ENCODE measurements at places on chromosomes 13 and 19.
A peak's percentile ranks its signal among the peaks of the same experiment; 100 is the strongest.

DNA sequence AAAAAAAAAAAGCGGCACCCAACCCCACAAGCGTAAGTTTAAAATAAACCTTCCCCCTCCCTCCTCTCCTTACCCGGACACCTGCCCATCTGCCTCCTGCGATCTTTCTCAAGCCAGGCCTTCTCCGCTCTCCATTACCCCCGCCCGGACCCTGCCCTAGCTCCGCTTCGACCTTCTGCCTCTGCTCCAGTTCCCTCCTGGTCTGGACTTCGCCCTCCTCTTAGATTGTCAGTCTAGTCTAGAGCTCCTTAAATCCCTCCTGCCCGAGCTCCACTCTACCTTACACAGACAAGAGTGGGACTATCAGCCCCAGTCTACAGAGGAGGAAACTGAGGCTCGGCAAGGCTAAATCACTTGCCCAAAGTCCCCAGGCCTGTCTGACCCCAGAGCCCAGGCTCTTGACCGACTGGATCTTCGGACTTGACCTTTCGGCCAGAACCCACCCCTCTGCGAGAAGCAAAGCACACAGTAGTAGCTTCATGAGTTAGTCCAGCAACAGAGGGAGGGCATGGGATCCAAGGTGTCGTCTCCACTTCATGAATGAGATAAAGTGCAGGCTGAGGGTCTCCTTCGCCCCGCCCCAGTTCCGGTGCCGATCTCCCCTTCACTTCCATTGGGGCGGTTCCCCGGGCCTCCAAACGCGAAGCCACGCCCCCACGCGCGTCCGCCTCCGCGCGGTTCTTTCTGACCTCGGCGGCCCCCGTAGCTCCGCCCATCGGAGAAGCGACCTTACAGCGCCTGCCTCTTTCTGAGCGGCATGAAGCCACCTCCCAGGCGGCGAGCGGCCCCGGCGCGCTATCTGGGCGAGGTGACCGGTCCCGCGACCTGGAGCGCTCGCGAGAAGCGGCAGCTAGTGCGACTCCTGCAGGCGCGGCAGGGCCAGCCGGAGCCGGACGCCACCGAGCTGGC lies at the start of gene SNAPC2:
Gene SNAPC2 (plus strand): TSS at position 729 of the 909 bp plus-strand sequence. CDS start 29 bp downstream, at position 758.
- peak; percentile 86 for DNase-seq

- DNase-seq, result no peak
Measured at GRCh38 chr13:96525715-96526114, 435.8 kb downstream of the HS6ST3 start.

GRCh38 chr19:1286487-1287353 lies 1.0 kb downstream of the EFNA2 start:
- DNase-seq, result no peak

GRCh38 chr13:24097064-24097463 lies 63.5 kb upstream of the SPATA13 start:
- DNase-seq, result no peak

DNA sequence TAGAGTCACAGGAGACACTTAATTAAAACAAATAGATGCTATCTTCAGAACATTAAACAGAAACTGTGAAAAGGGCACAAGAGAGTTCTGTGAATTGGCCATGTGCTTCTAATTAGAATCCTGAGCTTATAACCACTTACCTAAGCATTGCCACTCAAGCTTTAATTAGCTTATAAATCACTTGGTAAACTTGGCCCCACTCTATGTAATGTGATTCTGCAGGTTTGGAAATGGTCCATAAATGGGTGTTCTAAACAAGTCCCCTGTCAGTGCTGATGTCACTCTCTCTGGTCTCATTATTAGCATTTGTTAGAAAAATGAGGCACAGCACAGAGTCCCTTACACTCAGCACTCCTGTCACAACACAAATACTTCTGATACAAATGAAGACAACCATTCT lies 18.0 kb downstream of the ZNF91 start:
- no peak for DNase-seq

DNA sequence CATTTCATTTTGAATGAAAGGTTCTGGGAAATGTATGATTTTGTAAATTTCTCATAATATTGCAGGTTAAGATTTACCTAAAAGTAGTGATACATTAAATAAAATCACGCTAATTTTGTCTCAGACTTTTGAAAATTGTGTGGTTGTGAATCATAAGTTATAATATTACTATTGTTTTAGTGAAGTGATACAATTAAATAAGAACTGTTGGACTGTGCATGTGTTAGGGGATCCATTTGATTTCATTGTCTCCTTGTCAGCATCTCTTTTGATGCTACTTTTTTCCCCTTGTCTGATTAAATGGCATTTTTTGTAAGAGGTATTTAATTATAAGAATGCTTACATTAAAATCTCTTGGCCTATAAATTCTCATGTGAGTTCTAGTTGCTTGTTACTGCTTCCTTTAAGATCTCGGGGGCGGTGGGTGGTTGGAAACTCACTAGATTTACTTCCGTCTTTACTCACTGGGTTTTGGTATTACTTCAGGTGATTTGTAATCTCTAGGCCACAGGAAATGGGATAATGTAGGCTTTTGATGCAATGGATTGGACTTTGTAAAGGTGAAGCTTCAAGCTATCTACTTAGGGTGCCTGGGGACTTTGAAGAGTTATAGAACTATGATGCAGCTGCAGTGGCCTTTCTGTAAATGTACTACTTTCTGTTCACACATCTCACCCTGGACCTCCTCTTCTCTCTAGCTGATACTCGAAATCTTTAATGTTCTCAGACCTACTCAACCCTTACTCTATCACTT lies 66.5 kb downstream of the PAN3 start:
- DNase-seq, result no peak

GRCh38 chr19:15315101-15315500 lies 17.2 kb downstream of the BRD4 start:
- DNase-seq, result no peak

GRCh38 chr13:37433086-37433485 lies 165.5 kb downstream of the POSTN start:
- DNase-seq, result no peak

DNA sequence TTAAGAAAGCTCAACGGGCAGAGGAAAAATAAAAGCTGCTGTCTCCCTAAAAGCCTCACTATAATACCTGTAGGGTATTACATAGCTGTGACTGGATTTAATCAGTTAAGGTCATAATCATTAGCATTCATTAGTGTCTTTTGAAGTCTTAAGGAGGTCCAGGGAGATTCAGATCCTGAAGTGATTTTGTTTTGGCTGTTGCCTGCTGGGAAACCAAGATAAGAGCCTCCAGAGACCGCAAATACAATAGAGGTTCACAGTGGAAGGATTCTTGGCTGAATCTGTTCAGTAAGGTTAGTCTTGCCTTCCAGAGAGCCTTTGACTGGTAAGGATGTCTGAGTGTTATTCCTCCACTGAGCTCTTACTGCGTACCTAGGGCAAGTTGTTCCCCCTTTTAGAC lies 54.0 kb upstream of the TNFRSF19 start:
- no peak for DNase-seq

DNA sequence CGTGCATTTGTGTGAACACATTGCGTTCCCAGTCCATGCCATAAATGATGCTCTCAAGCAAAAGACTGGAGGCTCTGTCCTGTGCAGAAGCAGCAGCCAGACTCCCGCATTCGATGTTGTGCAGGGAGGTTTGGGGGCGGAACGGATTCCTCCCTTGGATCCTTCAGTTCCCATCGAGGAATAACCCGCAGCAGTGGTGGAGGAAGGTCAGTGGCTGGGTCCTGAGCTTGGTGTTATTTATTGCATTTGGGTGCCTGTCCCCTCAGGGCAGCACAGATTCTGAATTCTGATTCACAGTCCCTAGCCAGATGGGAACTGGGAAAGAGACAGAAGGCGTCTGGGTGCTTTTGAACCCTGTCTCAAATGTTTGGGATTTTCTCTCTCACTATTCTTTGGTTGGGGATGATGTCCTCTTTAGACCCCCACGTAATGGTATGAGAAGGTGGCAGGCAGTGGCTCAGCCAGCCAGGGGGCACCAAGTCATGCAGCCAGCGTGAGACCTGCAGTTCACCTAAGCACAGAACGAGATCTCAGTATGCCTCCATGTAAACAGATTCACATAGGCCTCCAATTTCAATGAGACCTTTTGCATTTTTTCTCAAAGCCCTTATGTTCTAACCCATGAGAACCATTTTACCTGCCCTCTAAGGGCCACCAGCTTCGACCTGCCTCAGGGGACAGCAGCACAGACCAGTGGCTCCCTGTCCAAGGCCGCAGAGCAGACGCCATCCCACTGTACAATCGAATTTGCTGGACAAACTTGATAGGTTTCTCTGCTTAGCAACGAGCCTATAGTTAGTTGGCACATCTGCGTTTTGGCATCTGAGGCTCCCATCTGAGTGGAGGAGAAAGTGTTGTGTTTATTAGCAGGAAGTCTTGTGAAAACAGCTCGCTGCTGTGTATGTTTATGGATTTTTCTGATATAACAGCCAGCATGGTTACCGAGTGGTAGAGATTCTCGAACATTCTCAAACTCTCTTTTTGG lies 17.8 kb downstream of the KCTD15 start:
- no peak for DNase-seq

DNA sequence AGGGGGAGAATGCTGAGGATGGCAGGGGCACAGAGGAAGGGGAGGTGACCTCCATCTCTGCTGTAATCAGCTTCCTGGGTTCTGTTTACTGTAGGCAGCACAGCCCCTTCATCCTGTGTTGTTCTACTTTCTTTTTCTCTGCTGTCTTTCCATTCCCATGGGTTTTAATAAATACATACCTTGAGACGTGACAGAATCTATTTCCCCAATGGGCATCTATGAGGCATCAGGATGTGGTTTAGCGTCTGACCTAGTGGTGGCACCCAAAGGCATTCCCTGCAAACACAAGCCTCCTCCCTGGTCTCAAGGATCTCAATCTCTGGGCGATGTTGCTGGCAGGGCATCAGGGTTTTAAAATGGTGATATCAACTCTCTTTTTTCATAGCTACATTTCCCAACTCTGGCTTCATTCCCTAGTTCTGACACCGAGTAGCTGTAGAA lies 60.8 kb downstream of the ALOX5AP start:
- DNase-seq, result peak; percentile 27

GRCh38 chr19:34345947-34346351 lies 19.0 kb upstream of the GPI start:
- DNase-seq, result peak; percentile 60

DNA sequence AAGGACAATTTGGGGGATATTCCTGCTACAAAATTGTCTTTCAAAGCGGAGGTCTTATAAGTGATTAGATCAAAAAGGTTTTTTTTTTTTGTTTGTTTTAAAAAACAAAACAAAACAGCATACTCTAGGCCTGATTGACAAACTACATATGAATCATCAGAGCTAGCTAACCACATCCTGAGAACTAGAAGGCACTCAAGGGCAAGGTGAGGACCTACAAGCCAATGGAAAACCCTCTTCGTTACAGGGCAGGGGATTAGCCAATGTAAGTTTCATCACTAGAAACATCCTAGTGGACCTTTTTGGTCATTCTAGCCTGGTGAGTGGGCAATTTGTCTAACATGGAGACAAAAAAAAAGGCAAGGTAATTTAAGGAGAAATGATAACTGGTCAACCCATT lies 428.6 kb downstream of the RFC3 start:
- no peak for DNase-seq

DNA sequence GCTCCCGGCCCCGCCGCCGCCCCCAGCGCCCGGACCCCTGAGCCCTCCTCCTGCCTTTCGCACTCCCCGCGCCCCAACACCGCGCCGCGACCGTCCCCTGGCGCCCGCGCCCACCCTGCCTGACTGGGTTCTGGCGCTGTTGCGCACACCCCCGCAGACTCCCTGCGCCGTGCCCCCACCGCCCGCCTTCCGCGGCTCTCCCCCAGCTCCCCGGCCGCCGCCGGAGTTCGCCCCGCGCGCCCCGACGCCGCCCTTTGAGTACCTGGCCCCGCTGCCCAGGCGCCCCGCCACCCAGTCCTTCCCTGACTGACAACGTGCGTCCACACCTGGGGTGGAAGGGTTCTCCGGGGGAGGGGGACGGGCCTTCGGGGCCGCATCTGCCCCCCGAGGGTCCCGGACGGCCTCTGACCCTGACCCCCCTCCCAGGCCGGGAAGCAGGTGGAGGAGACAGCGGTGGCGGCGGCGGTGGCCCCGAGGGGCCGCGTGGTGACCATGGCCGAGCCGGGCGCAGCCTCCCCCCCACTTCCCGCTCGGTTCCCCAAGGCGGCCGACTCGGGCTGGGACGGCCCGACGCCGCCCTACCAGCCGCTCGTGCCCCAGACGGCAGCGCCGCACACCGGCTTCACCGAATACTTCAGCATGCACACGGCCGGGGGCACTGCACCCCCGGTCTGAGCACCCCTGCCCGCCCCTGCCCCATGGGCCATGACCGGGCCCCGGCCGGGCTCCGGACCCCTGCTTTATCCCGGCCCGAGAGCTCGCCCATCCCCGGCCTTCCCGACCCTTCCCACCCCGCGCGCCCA lies 1.4 kb upstream of the MEGF8 start:
- no peak for DNase-seq

DNA sequence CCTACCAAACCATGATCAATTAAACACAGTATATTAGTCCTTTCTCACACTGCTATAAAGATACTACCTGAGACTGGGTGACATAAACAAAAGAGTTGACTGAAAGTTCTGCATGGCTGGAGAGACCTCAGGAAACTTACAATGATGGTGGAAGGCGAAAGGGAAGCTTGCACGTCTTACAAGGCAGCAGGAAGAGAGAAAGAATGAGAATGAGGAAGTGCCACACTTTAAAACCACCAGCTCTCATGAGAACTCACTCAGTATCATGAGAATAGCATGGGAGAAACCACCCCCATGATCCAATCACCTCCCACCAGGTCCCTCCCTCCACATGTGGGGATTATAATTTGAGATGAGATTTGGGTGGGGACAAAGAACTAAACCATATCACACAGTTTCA lies 324.9 kb upstream of the ZNF507 start:
- DNase-seq, result no peak

- DNase-seq, result no peak
Measured at GRCh38 chr13:89950225-89950624, 1397.3 kb upstream of the MIR17HG start.

DNA sequence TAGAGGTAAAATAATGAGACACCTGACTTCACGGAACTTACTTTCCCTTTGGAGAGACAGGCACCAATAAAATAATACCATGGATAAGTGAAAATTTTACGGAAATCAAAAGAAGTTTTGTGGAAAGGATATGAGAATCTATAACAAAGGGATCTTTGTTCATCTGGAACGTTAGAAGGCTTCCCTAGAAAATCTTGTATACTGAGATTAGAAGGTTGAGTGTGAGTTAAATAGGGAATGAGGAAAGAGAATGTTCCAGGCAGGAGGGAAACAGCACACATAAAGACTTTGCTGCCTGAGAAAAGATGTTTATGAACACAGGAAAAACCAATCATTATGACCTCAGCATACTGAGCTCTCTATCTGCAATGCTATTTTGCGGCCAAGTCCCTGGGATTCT lies 19.6 kb upstream of the RAP2A start:
- no peak for DNase-seq

- no peak for DNase-seq
Measured at GRCh38 chr19:29054886-29055675, 157.9 kb downstream of the UQCRFS1 start.

- no peak for DNase-seq
Measured at GRCh38 chr19:38168637-38169036, 55.4 kb downstream of the DPF1 start.

All from AML-193 (cell line).